ENCODE measurements at places on chromosomes 7 and 10.

GRCh38 chr10:128044961-128045832 is 81.0 kb downstream of the MKI67 start:
- DNase-seq, result no peak

GRCh38 chr7:91543646-91544045 is 279.4 kb downstream of the FZD1 start:
- DNase-seq, result no peak

GRCh38 chr7:54397836-54398612 is 144.2 kb upstream of the VSTM2A start:
- DNase-seq, result no peak

DNA sequence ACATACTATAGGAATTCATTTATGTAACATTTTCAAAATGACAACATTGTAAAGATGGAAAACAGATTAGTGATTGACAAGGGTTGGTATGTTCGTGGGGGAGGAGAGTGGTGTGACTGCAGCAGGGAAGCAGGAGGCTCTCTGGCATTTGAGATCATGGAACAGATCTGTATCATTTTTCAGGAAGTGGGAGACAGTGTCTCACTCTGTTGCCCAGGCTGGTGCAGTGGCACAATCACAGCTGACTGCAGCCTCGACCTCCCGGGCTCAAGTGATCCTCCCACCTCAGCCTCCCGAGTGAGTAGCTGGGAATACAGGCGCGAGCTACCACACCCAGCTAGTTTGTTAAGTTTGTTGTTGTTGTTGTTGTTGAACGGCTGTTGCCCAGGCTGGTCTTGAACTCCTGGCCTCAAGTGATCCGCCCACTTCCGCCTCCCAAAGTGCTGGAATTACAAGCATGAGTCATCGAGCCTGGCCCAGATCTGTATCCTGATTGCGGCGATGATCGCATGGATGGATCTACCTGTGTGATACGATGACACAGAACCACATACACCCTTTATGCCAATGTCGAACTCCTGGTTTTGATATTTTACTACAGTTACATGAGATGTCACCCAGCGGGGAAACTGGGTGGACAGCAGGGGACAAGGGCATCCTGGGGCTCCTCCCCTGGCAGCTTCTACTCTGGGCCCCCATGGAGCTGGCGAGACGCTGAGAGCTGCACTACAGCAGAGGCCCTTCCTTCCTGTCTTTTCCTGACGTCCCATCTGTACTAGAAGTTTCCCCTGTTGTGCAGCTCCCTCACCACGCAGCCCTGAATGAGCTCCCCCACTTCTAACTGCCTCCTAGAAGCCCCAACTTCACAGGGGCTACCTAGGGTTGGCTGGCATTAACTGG is 12.3 kb upstream of the CYTH3 start:
- DNase-seq, result no peak

GRCh38 chr7:32879460-32879859 is 12.1 kb downstream of the KBTBD2 start:
- DNase-seq, result no peak

DNA sequence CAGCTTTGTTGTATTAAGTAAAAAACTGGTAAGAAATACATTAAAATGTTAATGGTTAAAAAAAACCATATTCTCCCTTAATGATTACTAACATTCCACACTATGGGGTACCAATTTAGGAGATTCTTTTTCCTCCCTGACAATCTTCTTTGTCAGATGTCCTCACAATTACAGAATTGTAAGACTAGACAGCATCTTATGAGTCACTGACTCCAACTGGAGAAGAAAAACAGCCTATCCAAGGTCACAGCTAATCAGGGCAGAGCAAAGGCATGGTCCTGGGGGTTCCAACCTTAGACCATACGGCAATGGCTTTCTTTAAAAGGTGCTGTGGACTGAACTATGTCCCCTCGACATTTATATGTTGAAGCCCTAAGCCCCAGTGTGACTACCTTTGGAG is 127.6 kb downstream of the DLG5 start:
- DNase-seq, result no peak

- no peak for DNase-seq
Observed at GRCh38 chr10:50384898-50385297, 133.6 kb upstream of the ASAH2 start.

DNA sequence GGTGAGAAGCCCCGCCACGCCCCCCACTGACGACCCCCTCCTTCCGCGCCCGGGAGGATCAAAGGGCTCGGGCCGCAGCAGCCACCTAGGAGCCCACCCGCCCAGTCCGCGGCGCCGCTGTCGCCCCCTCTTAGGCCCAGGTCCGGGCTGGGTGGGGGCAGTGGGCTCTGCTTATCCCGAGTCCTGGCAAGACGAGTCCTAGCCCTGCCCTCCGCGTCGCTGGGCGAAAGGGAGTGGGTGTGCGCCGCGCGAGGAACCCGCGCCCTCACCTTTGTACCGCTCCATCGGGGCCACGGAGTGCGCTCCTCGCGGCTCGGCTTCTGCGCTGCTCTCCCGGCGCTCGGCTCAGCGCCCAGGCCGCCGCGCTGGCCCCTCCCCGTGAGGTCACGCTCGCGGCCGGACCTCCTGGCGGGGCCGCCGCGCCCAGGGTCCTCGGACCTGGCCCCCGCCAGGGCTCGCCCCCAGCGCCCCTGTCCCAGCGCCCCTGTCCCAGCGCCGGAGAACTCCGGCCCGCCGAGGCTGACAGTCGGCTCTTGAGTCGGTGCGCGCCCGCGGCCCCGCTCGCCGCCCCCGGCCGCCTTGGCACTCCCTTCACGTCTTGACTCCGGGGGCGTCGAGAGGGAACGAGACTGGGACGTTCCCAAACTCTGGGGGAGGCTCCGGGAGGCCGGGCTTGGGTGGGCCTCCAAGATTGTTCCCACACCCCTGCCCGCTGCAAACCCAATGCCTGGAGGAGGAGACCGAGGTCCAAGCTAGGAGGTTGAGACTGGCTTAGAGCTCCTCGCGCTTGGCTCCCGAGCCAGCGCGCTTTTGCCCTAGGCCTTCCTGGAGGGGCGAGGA is at the start of gene AFAP1L2:
Gene AFAP1L2, minus strand, starts transcription at position 332 of the 840 bp plus-strand sequence. Its CDS starts 47 bp downstream, at position 285.
- DNase-seq, result no peak

DNA sequence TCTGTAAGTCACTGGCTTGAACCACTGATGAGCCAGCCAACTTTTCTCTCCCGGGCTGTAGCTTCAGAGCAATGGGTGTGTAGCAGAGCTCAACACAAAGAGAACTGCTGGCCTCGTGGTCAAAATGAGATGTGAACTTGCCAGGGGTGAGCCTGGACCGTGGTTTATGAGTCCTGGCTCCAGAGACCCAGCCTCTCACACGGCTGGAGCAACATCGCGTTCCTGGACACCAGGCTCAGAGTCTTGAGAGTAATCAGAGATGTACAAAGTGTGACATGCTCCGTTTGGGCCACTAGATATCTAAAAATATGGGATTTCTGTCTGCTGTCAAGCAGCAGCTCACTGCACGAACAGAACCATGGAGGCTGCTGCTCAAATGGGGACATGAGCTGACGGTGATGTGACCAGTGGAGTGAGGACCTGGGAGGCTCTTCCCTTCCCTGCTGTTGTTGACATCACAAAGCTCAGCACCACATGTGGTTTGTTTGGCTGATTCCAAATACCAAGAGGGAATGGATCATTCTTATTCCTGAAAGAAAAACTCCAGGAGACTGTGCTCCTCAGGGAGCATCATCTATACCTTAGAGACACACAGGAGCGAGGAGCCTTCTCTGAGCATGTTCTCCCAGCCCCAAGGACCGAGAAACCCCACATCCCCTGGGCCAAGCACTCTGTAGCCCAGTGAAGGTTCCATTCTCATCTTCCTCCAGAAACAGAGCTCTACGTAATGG is 9.2 kb upstream of the SVIL start:
- DNase-seq, result no peak

DNA sequence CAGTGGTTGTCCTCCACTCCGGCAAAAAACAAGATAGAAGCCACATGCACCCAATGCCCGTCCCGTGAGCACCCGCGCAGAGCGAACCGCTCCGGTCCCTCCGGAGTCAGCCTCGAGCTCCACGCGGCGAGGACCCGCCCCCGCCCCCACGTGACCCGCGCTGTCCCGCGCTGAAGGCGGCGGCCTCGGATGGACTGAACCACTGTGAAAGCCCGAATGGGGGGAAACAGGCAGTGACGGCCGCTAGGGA is 766 bp upstream of the EIF3B start:
- DNase-seq, result peak; percentile 92

DNA sequence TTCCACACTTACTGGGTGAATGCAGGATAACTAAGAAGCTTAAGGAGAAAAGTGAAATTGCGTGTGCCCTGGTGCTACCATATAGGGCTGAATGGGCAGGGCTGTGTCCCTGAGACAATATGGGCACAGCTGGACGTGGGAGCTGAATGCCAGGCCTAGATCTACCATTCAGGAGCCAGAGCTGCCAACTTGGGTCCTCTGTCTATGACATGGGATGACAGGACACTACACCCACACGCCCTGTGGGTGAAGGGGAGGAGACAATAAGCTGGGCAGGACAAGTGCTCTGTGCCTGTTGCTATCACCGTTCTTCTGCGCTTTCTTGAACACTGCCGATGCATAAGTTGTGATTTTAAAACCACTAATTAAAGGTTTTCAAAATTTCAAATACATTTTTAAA is 293.9 kb downstream of the TNS3 start:
- DNase-seq, result no peak

DNA sequence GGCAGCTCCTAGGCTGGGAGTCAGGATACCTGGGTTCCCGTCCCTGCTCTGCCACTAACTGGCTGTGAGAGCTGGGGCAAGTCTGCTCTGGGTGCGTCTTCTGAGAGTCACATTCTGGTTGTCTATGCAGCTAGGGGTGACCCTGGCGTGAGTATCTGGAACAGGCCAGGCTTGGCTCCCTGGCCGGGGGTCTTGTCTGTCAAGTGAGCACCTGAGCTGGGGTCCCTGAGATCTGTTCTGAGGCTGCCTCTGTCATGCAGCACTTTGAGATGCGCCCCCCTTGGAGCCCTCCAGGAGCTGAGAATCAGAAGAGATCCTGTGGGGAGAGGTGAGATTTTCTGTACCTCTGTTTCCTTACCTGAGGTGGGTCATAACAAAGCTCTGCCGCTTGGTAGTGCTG is 7.5 kb downstream of the AGAP3 start:
- no peak for DNase-seq

DNA sequence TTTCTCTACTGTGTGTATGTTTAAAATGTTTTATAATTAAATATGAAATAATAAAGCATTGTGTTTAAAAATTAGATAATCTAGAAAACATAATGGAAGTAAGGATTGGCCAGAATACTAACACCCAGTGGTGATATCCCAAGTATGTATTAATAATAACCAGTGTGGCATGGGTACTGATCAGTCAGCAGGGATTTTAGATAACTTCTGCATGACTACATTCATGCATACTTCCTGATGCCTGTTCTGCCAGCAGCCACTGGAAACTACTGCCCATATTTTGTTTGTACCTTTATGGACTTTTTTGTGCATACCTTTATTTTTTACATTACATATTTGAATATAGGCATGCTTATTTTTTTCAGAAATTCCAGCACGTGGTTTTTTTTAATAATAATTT is 156.6 kb upstream of the TMEM196 start:
- DNase-seq, result no peak

DNA sequence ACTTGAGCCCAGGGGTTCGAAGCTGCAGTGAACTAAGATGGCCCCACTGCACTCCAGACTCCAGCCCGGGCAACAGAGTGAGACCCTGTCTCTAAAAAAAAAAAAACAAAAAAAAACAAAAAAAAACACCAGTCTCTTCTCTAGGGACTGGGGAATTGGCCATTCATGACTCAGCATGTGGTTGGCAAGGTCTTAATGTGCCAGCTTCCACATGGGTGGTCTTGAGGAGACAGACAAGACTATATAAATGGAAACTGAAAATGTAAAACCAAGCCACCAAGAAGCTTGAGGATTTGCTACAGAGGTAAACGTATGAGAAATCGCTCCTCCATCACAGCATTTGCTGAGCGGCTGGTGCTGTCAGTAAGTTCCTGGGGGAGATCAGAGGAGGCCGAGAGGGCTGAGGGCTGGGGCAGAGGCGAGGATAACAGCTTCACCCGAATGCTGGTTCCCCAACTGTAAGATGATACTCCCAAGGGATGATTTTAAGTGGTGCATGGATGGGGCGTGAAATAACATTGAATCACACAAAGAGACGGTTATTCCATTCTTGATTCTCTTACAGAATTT is 128.7 kb downstream of the C10orf105 start:
- DNase-seq, result no peak

- no peak for DNase-seq
Observed at GRCh38 chr10:59104186-59104585, 72.3 kb upstream of the PHYHIPL start.

DNA sequence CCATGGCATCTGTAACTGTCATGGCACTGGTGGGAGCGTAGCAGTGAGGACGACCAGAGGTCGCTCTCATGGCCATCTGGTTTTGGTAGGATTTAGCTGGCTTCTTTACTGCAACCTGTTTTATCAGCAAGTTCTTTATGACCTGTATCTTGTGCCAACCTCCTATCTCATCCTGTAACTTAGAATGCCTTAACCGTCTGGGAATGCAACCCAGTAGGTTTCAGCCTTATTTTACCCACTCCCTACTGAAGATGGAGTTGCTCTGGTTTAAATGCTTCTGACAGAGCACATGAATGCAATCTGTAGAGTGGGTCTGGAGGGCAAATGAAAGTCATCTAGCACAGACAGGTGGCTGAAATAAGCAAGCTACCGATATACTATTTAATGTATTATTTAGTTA is 55.3 kb upstream of the OPN4 start:
- DNase-seq, result no peak

DNA sequence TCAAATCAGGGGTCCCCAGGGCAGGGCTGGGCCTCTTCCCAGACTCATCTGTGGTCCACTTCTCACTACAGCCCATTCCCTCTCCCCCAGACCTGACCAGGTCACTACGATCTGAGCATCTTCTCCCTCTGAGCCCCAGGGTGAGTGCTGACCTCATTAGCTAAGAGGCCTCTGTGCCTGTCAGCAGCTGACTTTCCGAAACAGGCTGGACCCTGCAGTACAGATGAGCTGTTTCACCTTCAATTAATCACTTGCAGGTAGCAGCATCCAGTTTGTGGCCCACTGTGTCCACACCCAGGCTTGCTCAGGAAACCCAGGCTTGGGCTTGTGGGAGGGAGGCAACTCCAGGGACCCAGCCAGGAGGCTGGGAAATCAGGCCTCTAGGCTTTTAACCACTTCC is 24.3 kb downstream of the SRRM3 start:
- DNase-seq, result no peak

GRCh38 chr7:12586271-12586670 is 15.8 kb downstream of the SCIN start:
- no peak for DNase-seq

- DNase-seq, result no peak
Observed at GRCh38 chr7:121608785-121609184, 212.7 kb upstream of the FAM3C start.

- no peak for DNase-seq
Observed at GRCh38 chr10:102951316-102951715, 33.2 kb downstream of the CNNM2 start.

- DNase-seq, result no peak
Observed at GRCh38 chr10:61628875-61629513, 33.7 kb upstream of the CABCOCO1 start.

DNA sequence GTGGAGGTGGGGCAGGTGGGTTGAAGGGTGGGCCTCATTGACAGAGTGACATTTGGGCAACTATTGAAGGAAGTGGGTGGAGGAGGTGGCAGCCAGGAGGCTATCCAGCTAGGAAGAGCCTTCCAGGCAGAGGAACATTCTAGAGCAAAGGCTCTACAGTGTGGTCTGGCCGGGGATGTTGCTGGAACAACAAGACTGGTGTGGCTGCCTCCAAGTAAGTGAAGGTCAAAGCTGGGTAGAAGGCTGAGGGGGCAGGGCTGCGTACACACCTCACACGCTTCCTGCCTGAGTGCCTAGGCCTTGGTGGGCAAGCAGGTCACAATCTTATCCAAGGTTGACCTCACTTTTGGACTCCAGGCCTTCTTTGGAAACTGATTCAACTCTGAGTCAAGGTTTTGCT is 6.6 kb downstream of the CPA1 start:
- DNase-seq, result no peak
